Astrocyte of the spinal cord (primary cell): ENCODE measurements at places on chromosomes 2 and 18.

- DNase-seq, result no peak
These were observed 217.8 kb downstream of the BCL11A start for GRCh38 chr2:60335533-60336237.

DNA sequence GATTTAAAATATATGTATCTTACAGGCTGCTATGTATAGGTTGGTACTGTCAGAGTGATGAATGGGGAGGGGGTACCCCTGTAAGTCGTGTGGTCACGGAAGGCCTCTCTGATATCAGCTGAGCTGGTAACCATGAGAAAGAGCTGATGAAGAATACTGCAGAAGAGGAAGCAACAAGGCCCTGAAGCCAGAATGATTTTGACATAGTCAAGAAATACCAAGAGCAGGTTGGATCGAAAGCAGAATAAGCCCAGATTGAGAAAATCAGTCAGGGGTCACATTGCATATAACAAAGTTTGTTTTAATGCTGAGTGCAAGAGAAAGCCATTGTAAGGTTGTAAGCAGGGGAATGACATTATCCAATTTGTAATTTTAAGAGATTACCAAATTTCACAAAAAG, 57.3 kb downstream of the UNC50 start:
- no peak for DNase-seq

DNA sequence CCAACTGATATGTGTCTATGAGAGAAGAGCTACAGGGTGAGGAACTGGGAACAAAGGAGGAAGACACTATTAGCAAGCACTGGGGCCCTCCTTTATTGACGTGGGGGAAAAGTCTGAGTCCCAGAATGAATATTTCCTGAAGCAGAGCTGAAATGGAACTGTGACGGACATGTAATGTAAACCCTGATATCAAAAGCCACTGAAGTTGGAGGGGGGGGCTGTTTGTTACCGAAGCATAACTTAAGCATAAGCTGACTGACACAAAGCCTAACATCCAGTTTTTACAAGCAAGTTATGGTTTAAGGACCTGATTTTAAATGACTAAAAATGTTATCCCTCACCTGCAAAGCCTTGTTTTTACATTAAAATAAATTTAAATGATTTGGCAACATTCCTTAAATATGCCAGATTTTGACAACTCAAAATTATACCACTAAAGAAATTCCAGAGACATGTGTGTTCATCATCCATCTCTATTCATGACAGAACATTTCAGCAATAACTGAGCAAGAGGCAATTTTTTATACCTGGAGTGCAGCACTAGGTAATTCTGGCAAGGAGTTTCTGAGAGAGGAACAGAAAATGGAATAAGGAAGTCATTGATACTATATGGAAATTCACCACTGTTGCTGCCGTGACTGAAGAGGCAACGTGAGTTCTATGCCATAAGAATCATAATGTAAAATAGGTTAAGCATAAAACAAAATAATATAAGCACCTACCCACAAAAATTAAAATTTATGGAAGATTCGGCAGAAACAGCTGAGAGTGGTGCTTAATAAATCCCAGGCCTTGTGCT, 186.0 kb downstream of the AFF3 start:
- no peak for DNase-seq

- DNase-seq, result peak; percentile 53
These were observed 90.4 kb upstream of the SLC35G4 start for GRCh38 chr18:11518788-11519685.

- DNase-seq, result no peak
These were observed 237.5 kb downstream of the NOL4 start for GRCh38 chr18:33987206-33987605.
